ENCODE measurements at places on chromosomes 5 and 9. TPM values are rescaled to one million over a fixed set of nuclear protein-coding genes. Genes with fewer than 3 reads are reported as not detected.

ITGA2 gene
- total RNA-seq: 36.5 TPM

CCL21 gene
- total RNA-seq: 11.9 TPM

PLEKHG4B gene
- 6.0 TPM for total RNA-seq

PAXX gene
- total RNA-seq: 13.0 TPM

FKBP15 gene
- 24.3 TPM for total RNA-seq

PCDHB11 gene
- total RNA-seq: 3.5 TPM

VAV2 gene
- total RNA-seq: 6.0 TPM

KIAA0825 gene
- total RNA-seq: 13.4 TPM

GLRX gene
- total RNA-seq: 15.5 TPM

AJM1 gene
- total RNA-seq: 0.79 TPM

C8G gene
- not detected for total RNA-seq

EPB41L4B gene
- total RNA-seq: 11.3 TPM

DNA sequence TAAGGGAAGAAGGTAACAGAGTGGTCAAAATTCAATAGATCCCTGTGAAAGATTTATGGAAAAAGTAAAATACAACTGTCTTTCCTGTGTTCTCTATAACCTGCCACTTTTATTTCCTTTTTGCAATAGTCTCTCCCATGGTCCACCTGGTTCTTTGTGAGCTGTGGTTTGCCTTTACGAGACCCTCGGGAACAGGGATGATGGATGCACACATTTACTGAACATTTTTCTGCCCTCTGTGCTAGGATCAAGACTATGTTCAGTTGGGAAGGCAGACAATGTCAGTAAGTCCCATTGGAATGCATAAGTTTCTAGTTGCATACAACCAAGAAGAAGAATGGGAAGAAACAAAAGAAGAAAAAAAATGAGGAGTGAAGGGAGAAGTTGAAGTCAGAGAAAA, 281.2 kb downstream of the TRPM3 start:
- no peak for DNase-seq

GRCh38 chr5:62372600-62372999, 31.1 kb downstream of the DIMT1 start:
- DNase-seq: no peak

GRCh38 chr9:104869811-104870210, 58.1 kb downstream of the ABCA1 start:
- DNase-seq: no peak

GRCh38 chr5:131367219-131367860, 103.5 kb downstream of the CDC42SE2 start:
- no peak for DNase-seq

- no peak for DNase-seq
These were observed 32.8 kb downstream of the GALNT10 start for GRCh38 chr5:154223320-154223719.

DNA sequence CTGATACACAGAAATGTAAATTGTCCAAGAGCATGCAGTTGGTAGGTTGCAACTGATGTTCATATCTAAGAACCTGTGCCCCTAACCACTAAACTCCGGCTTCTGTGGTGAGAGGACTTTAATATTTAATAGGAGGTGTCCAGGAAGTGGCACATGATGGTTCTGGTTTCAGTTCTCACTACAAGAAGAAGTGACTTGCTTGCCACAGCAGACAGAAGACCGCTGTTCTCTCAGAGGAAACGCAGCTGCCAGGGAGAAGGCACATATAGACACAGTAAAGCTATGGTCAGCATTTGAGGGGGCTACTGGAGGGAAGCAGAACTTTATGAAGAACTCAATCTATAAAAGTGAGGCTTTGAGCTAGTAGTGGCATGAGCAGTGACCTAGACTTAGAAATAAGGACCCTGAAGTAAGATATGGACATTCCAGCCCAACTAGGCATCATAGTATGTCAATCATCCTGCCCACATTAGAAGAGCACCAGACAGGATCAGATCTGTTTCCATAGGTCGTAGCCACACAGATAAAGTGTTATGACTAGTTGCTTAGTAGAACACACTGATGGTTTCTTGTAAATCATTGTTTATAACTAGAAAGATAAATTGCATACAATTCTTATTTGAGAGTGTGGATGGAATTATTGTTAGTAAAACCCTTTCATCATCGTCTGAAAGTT, 36.4 kb upstream of the DAB2 start:
- DNase-seq: no peak

- DNase-seq: no peak
These were observed 60.6 kb downstream of the CAMK4 start for GRCh38 chr5:111284825-111285224.

DNA sequence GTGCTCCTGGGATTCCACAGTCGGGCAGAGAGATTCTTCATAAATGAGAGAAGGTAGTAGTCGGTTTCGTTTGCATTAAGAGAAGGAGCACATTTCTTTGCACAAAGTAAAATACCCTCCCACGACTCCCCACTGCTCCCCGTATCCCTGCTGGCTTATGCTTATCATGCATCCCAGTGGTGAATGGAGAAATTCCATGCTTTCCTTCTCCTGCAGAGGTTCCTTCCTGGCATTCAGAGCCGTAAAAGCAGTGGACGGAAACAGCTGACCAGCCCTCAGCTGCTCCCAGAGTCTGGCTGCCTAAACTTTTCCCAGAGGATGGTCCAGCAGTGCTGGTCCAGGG, 93.1 kb downstream of the C9orf152 start:
- peak; percentile 32 for DNase-seq

GRCh38 chr5:39946356-39947045, 521.7 kb upstream of the DAB2 start:
- DNase-seq: no peak

DNA sequence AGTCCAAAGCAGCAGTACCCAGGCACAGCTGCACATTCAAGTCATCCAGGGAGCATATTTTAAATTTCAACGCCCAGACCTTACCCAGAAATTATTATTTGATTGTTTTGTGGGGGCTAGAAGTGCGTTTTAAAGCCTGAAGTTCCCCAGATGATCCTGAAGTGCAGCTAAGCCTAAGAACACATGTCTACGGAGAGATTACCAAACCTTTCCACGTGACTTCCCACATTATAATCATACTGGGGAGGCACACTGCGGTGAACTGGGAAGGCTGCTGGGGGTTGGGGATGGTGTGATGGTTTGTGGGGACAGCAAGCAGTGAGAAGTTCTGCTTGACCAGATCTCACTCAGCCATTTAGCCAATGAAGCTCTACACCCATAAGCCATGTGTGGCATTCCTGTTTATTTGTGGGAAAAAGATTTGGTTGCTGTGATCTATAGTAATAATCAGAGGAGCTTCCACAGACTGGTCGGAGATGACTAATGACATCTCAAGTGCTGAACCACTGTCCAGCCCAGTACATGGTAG, 93.4 kb upstream of the CDH6 start:
- DNase-seq: no peak

DNA sequence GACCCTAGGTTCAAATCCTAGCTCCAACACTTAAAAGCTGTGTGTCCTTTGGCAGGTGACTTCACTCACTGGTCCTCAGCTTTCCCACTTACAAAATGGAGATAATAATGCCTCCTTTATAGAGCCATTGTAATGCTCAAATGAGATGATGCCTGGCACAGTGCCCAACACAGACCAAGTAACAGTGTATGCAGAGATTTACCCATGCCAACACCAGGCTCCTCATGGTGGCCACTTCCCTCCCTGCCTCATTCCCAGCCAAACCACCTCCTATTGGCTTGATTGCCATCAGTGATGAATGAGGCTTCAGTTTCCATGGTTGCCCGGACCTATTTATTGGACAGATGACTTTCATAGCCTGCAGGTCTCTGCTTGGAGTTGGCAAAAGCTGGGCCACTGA, 469.4 kb downstream of the CDK5RAP2 start:
- DNase-seq: no peak

- peak; percentile 13 for DNase-seq
These were observed 1929.6 kb upstream of the CDH6 start for GRCh38 chr5:29263915-29264351.

GRCh38 chr5:74409712-74410111, 230.8 kb downstream of the ENC1 start:
- DNase-seq: no peak

DNA sequence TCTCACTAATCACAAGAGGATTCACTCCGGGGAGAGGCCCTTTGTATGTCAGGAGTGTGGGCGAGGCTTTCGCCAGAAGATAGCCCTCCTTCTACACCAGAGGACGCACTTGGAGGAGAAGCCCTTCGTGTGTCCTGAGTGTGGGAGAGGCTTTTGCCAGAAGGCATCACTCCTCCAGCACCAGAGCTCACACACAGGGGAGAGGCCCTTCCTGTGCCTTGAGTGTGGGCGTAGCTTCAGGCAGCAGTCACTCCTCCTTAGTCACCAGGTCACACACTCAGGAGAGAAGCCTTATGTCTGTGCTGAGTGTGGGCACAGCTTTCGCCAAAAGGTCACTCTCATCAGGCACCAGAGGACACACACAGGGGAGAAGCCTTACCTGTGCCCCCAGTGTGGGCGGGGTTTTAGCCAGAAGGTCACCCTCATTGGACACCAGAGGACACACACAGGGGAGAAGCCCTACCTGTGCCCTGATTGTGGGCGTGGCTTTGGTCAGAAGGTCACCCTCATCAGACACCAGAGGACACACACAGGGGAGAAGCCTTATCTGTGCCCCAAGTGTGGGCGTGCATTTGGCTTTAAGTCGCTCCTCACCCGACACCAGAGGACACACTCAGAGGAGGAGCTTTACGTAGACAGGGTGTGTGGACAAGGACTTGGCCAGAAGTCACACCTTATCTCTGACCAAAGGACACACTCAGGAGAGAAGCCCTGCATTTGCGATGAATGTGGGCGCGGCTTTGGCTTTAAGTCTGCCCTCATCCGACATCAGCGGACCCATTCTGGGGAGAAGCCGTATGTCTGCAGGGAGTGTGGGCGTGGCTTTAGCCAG, 27.8 kb downstream of the NUTM2F start:
- no peak for DNase-seq

GRCh38 chr9:124264823-124265233, 7.1 kb downstream of the NEK6 start:
- DNase-seq: no peak

DNA sequence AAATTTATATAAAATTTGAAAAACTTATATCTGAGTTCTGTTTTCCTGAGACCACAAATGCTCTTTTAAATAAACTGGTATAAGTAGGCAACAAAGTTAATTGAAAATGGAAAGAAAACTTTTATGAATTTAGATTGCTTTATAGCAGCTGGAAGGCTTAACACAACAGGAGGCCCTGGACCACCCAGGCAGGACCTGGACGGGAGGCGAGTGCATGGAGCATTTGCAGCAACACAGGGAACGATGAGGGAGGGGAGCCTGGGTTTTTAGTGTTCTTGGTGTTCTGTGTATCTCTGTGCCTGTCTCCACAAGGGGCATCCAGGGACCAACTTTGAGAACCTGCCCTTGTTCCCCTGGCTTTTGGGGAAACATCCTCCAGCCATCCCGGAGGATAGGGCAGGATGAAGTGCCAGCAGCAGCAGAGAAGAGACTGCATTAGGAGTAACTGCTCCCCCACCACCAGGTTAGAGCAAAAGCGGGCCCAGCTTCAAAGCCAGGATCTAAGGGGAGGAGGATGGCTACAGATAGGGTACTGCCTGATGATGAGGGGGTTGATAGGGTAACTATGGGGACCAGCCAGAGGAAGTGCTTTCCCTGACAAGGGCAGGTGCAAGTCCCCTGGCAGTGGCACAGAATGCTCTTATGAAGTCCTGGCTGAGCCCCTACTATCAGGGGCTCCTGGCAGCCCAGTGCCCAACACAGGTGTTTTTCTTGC, 6.7 kb upstream of the SPATA31E1 start:
- peak; percentile 16 for DNase-seq

GRCh38 chr9:90460220-90460619, 182.4 kb downstream of the DIRAS2 start:
- no peak for DNase-seq

GRCh38 chr5:170313344-170313743, 15.8 kb upstream of the LCP2 start:
- no peak for DNase-seq

DNA sequence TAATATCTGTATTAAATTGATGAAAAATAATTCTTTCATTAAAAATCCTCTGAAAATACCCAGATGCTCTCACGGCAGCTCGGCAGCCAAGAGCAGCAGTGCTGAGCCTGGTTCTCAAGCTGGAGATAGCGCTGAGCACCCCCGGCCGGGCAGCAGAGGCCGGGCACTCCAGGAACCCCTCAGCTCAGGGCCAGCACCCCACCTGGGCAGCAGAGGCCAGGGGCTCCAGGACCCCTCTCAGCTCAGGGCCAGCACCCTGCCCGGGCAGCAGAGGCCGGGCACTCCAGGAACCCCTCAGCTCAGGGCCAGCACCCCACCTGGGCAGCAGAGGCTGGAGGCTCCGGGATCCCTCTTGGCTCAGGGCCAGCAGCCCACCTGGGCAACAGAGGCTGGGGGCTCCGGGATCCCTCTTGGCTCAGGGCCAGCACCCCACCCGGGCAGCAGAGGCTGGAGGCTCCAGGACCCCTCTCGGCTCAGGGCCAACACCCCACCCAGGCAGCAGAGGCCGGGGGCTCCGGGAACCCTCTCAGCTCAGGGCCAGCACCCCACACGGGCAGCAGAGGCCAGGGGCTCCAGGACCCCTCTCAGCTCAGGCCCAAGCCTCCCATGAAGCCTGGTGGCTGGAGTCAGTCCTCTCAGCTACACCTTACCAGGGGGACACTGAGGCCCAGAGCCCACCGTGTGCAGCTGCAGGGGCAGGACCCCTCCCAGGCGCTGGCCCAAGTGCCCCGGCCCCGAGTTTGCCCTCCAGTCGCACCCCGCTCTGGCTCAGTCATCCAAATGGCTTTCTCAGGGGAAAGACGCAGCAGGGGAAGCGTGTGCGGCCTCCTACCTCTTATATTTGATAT, 21.7 kb downstream of the CLPTM1L start:
- no peak for DNase-seq

DNA sequence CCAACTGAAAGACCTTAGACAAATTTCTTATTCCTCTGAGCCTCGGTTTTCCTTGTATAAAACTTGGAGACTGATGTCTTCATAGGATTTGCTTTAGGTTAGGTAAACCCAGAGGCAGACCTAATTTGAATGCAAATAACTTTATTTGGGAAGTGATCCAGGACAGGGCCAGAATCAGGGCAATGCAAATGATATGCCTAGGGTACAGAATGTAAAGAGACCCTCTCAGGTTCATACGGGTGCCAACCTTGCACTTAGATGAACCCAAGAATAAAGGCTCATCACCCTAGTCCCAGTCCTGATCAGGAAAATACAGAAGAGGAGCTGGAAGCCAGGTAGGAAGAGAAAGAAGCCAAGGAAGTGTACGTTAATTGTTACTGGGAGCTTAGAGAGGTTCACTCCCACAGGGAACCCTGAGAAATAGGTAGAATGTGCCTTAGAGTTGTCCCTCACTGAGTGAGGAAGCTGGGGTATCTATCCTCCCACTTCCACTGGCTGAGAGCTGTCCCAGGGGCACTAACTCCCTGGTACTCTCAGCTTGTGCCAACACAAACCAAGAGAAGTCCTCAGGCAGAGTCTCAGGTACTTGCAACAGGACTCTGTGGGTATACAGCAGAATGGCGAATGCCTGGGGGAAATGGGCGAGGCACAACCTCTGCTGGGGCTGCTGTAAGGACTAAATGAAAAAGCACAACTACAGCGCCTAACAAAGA, 3.1 kb upstream of the HK3 start:
- DNase-seq: no peak

DNA sequence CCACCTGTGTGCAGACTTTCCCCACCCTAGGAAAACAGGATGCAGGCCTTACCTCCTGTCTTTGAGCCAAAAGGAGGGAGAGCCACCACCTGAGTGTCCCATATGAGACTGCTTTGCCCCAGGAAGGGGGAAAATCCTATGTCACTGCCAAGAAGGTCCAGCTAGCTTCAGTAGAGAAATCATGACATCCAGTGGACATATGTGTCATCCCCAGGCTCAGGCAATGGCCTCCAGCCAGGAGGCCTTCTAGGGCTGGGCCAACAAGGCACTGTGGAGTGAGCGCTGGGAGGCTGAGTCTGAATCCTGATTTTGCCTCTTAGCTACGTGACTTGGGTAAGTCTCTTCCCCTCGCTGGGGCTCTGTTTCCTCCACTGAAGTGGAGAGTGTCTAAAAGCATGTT, 60.2 kb downstream of the SMIM23 start:
- DNase-seq: peak; percentile 32

Measured in skin of body (tissue), 3 donors.